ENCODE measurements at places on chromosomes 2 and 18.

DNA sequence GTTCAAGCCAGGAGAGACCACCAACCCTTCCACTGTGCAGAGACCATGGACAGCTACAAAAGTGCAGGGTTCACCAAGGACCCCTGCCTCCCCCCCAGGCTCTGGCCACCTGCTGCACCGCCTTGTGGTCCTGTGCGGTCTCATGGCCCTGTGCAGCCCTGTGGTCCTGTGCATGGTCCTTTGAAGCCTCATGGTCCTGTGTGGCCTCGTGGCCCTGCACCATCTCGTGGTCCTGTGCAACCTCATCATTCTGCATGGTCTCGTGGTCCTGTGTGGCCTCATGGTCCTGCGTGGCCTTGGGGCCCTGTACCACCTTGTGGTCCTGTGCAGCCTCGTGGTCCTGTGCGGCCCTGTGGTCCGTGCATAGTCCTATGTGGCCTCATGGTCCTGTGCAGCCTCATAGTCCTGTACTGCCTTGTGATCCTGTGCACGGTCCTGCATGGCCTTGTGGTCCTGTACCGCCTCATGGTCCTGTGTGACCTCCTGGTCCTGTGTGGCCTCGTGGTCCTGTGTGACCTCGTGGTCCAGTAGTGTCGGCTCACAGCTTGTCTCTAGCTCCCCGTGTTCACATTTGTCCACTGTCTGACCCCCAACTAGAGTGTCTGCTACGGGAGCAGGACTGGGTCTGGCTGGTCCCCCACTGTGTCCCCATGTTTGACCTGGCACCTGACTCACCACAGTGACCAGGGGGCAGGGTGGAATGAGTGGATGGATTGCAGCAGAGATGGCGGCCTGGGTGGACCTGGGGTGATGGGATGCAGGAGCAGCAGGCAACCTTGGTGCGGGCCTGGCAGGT, 20.0 kb upstream of the OTOS start:
- no peak for DNase-seq

DNA sequence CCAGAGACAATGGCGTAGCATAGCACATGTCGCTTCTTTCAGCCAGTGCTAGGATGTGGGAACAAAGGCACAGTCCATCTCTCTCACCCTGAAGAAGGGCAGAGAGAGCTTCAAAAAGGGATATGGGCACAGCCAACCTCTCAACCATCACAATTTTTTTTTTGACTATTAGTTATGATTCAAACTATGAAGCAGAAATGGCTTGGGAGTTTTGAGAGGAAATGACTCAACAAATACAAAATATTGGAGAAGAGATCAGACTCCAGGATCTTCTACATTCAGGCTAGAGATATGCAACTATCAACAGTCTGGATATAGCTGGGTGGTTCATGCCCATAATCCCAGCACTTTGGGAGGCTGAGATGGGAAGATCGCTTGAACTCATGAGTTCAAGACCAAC, 109.1 kb downstream of the MCFD2 start:
- DNase-seq = no peak

- no peak for DNase-seq
These were observed 21.6 kb upstream of the RPRD1A start for GRCh38 chr18:36089001-36089400.

GRCh38 chr2:136226903-136227302, 109.0 kb upstream of the CXCR4 start:
- no peak for DNase-seq

- DNase-seq = no peak
These were observed 528.9 kb downstream of the RIT2 start for GRCh38 chr18:42586601-42587000.

DNA sequence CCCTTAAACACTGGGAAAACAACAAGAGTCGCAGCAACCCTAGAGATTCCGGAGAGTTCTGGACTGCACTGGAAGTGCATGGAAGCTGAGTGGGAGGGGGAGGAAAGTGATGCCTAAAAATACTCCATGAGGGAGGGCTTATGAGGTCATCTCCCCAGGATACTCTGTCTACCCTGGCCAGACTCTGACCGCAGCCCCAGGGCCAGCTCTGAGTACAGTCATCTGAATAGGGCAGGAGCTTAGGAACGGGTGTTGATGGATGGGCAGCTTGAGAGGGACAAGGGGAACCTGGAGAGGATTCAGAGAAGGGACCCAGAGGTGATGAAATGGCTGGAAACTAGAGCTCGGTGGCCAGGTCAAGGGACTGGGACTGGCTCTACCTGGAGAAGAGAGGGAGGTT, 79.3 kb upstream of the IGFBP5 start:
- no peak for DNase-seq

DNA sequence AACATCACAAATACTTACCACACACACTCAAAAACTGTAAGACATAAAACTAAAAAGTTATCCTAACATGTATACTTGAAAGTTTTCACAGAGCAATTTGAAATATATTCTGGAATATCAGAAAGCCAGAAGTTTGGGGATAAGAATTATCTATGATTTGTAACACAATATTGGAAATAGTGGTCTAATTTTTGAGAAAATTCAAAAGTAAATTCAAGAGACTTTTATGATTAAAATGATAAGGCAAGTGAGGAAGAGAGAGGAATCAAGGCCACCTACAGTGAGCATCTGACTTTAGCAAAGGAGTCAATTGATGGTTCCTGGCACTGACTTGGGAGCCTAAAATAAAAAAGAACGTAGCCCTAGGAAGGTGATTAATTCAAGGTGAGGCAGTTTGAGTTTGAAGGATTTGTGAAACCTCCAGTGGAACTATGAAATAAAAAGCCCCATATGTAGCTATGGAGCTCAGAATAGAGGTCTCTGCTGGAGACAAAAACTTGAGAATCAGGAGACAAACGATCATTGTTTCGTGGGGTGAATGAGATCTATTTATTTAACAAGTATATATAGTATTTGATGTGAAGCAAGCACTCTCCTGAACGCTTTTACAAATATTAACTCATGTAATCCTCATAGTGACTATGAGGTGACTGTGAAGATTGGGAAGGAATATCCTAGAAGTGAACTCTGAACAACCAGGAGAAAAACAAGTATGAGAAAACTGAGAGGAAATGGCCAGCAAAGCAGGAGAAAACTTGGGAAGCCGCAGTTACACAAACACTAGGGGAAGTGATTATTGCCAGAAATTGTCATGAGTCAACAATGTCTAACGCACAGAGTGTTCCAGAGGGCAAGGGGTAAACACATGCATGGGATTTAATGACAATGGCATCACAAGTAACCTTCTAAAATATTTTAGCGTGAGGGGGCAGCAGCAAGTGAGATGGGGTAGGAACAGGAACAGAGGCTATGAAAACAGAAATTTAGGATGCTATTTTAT, 12.8 kb downstream of the TFPI start:
- DNase-seq = no peak

DNA sequence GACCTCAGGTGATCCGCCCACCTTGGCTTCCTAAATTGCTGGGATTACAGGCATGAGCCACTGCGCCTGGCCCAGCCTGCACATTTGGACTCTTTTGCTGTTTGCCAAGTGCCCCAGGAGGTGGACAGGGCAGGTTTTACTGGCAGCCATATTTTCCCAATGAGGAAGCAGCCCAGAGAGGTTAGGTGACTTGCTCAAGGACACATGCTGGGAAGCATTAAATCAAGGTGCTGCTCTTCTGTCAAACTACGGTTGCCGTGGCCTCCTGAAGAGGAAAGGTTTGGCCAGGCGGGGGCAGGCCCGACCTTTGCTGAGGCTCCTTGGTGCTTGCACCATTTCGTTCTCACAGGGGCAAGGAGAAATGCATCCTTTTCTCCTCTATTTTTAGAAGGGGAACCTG, 44.0 kb downstream of the DNMT3A start:
- no peak for DNase-seq

Data from stimulated activated CD4-positive, alpha-beta T cell treated with anti-CD3 and anti-CD28 coated beads, TNF-alpha, amount 100 ng/mL, for 1 hour (primary cell).